ENCODE measurements at places on chromosomes 2 and 18.

DNA sequence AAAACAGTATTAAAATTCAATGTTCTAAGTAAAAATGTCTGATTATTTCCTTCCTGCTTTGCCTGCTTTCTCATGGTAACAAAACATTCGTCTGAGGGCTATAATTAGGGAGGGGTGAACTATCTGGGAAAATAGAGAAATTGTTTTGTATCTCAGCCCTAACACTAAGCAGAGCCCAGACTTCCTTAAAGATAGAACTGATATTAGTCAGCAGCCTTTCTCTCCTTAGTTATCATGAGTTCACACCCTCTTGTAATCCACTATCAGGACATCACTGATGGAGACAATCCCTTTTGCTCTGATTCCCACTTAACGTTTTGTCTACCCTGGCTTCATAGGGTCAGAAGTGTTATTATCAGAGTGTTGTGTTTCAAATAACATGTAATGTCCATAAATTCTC, 701.1 kb upstream of the ZEB2 start:
- DNase-seq: no peak

GRCh38 chr2:101717071-101717845, 19.8 kb downstream of the MAP4K4 start:
- no peak for DNase-seq

- DNase-seq: no peak
Measured at GRCh38 chr18:2191180-2191790, 380.0 kb downstream of the METTL4 start.

DNA sequence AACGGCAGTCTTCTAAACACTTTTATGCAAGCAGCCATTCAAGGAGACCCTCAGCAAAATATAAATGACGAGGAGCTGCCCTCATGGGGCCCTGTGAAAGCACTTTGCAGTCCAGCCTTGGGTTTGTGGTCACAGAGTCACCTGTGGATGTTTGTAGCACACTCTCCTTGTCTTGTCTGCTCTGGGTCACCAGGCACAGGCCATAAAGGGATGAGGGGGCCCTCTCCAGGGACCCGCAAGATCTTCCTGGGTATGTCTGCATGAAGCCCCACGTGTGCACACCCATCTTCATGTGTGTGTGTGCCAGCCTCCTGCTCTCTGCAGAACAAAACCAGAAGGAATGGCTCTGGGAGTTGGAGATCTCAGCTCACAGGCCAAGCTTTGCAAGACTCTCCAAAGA, 36.2 kb downstream of the ATOH8 start:
- no peak for DNase-seq

DNA sequence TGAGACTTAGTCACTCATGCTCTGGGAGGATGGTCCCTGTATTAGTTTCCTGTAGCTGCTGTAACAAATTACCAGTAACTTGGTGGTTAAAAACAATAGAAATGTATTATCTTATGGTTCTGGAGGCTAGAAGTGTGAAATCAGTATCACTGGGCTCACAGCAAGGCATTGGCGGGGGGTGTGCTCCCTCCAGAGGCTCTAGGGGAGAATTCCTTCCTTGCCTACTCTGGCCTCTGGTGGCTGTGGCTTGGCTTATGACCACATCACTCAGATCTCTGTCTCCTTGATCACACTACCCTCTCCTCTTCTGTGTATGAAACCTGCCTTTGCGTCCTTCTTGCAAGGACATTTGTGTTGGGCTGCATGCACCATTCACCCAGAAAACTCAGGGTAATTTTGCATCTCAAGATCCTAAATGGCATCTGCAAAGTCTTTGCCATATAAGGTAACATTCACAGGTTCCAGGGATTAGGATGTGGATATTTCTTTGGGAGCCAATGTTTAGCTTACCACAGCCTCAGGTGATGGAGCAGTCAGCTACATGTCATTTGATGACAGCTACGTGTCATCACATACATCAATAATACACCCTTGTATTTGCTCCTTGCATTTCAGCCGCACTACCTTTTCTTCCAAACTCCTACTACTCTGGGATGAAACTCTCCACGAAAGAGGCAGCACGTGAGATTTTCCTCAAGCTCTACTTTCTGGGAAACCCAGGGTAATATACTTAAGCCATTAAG, 49.6 kb upstream of the POU3F3 start:
- DNase-seq: no peak

DNA sequence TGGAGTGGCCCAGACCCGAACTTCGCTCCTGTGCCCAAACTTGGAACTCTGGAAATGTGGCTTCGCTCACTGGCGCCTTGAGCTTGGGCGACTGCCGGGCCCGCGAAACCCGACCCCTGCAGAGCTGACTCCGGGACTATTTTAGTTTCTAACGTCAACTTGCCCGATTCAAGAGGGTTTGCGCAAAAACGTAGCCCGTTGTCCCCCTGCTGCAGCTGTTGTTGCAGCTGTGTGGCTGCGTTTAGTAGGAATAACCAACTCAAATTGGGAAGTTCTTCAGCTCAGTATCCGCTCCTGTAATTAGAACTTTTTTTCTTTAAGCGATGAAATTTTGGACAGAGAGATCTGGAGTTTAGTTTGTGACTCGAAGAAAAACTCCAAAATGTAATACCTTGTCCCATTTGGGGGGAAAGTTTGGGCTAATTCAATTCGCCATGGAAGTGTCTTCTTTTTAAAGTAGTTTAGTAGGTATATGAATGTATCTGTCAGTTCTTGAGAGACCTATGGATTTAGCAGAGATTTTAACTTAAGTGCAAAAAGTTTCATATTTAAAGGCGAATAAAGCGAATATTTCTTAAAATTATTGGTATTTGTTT, 559 bp downstream of the MYL12A start:
- DNase-seq: no peak

GRCh38 chr2:3667151-3667631, 9.2 kb downstream of the ALLC start:
- no peak for DNase-seq

DNA sequence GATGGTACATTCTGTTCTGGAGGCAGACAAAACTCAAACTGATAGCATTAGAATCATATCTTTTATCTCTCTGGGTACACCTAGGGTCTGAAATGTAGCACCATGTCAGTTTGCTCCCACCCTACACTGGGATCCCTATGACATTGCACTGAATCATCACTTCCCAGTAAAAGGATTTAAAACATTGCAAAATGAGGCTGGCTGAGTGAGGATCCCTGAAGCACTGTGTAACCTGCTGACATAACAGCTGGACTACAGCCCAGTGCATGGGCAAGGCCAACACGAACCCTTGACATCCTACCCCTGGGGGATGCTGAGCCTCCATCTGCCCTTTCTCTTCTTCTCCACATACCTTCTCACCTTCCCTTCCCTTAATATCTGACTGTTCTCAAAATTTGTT, 253.2 kb downstream of the TTC32 start:
- DNase-seq: no peak

DNA sequence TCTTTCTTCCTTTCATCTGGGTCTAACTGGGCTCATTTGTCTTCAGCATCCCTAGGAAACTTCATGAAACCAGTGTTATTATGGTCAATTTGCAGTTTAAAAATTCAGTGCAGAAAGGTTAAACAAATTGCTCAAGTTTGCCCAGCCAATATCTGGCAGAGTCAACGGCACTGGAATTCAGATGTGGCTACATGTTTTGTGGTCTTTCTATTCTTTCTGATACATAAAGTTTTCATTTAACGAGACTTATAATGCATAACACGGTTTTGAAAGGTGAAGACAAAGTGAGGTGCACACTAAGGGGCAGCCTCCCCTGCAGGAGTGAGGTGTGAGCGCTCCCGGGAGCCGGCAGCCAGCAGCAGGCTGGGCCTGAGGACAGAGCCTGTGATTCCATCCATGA, 164.6 kb downstream of the RTP5 start:
- DNase-seq: no peak

DNA sequence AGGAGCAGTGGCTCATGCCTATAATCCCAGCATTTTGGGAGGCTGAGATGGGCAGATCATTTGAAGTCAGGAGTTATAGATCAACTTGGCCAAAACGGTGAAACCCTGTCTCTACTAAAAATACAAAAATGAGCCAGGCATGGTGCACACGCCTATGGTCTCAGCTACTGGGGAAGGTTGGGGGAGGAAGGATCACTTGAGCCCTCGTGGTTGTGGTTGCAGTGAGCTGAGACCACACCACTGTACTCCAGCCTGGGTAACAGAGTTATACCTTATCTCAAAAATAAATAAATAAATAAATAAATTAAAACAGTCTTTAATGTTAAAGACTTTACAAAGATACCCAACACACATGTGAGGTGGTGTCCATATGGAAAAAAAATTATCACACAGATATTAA, 134.0 kb downstream of the C2orf74 start:
- no peak for DNase-seq

DNA sequence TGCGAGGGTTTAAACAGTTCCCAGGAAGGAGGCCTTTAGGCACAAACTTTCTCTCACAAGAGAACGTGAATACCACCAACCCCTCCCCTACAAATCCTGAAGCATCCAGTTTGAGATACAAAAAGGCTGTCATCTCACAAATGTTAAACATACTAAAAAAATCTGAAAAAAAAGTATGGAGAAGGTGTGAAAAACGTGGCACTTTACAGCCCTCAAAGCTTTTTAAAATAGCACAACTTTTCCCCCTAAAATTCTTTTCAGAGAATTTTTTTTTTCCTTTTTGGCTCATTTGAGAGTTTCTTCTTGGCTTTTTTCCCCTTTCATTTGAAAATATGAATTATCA, 10.1 kb downstream of the ZEB2 start:
- DNase-seq: no peak

DNA sequence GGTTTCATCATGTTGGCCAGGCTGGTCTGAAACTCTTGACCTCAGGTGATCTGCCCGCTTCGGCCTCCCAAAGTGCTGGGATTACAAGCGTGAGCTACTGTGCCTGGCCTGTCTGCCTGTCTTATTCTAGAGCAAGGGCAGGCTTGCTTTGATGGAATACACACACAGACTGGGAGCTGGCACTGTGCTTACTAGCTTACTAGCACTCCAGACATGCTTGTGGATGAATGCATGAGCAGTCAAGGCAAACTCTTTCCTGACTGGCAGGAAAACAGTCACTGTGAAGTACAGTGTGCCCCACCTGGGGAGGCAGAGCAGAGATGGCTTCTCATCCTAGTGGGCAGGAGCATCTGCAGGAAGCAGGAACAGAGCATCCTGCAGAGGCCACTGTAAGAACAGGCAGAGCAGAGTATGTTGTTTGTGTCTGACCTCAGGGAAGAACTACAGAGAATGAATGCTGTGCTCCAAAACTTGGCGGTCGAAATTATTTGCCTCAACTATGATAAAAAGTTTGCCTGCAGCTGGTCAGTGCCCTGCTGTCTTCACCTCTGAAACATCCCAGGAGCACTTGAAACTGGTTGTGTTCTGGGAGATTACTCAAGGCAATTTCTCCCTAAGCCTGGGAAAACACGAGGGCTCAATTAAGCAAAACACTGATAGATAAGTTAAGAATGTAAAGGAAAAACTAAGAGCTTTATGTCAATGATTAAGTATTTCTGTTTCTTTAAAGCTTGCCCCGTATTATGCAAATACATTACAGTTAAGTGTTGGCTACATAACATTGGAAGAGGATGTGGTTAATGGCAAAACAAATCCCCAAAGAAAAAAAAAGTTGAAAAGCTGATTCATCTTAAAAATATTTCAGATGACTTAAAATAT, 102.4 kb downstream of the VAPA start:
- no peak for DNase-seq

GRCh38 chr2:145415151-145415550, 895.2 kb upstream of the ZEB2 start:
- no peak for DNase-seq

GRCh38 chr18:36592282-36592681, 236.5 kb downstream of the TPGS2 start:
- DNase-seq: no peak

DNA sequence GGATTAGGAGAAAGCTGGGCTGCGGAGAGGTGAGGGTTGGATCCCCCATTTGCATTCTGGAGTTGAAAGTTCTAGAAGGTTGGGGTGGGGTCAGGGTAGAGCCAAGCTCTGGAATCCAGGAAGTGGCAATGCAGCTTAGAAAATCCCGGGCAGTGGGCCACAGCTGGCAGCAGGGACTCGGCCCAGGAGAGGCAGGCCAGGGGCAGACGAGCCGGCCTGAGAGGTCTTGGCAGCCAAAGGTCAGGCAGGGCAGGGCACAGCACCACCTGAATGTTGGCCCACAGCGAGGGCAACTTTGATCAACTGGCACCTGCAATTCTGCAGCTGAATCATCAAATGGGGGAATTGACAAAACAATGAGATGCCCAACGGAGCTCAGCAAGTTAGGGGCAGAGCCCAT, 139.2 kb downstream of the INHBB start:
- DNase-seq: no peak

GRCh38 chr2:63060472-63060991, 9.9 kb downstream of the OTX1 start:
- no peak for DNase-seq

GRCh38 chr2:11715987-11716652, 30.3 kb upstream of the LPIN1 start:
- DNase-seq: no peak

GRCh38 chr2:33278245-33278943, 198.1 kb upstream of the RASGRP3 start:
- DNase-seq: no peak
